ENCODE measurements at places on chromosomes 12 and 14.

DNA sequence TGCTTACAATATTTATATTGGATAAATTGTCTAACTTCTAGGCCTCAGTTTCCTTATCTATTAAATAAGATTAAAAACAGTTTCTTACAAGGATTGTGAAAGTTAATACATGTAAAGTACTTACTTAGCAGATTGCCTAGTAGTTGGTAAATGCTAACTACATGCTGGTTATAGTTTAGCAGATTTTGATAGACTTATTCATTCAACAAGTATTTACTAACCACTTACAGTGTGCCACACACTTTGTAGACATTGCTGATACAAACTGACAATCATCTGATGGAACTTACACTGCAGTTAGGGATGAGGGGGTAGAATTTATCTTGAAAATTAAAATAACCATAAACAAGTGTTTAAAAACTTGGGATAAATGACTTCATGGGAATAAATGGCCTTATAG is 50.4 kb downstream of the ARID2 start:
- H3K27ac ChIP-seq: no peak overlapping the region
- H3K4me1 ChIP-seq: no peaks in the 10 kb centered on the region
- H3K27me3 ChIP-seq: no peaks in the 10 kb centered on the region
- no peak for DNase-seq
- no peaks in the 10 kb centered on the region for H3K36me3 ChIP-seq

DNA sequence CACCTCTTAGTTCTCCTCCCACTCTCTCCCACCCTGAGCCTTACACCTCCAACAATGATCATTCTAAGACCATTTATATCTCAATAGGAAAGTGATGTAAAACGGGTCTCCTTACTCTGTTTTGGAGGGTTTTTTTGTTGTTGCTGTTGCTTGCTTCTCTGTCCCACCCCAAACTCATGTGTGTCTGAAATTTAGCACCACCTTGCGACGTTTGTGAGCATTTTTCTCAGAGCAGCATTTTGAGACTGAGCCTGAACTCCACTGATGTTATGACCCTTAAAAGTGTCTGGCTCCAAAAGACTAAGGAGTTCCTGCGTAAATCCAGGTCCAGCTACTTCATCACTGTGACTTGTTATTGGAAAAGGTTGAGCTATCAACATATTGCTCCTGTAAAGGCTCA is 155.0 kb downstream of the DAD1 start:
- no peak overlapping the region for H3K27ac ChIP-seq
- H3K27me3 ChIP-seq: no peaks in the 10 kb centered on the region
- H3K4me3 ChIP-seq: no peak overlapping the region
- no peaks in the 10 kb centered on the region for H3K4me1 ChIP-seq
- DNase-seq: no peak

GRCh38 chr12:105382771-105383622 is 52.5 kb downstream of the C12orf75 start:
- H3K27ac ChIP-seq: no peak overlapping the region
- H3K4me3 ChIP-seq: no peak overlapping the region
- H3K4me1 ChIP-seq: no peaks in the 10 kb centered on the region
- H3K36me3 ChIP-seq: no peaks in the 10 kb centered on the region
- no peaks in the 10 kb centered on the region for H3K27me3 ChIP-seq

GRCh38 chr14:96053600-96054381 is 14.6 kb downstream of the C14orf132 start:
- no peak overlapping the region for H3K4me3 ChIP-seq
- H3K27ac ChIP-seq: no peak overlapping the region
- DNase-seq: no peak

DNA sequence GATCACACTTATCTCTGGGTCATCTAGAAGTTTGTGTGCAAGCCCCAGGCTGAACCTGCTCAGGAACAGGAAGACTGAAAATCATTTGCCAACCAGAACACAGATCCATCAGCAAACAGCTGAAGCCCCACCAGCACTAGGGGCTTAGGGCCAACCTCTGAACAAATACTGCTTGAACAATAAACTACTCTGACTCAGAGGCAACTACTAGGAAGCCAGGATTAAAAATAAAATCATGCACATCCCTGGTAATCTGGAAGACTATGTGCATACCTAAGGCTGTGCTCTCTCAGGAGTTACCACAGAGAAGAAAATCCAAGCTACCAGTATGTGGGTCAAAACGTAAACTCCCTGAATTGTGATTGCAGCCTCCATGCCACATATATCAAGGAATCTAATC is 15.9 kb downstream of the GALNT8 start:
- no peaks in the 10 kb centered on the region for H3K36me3 ChIP-seq
- no peak overlapping the region for H3K27ac ChIP-seq
- no peaks in the 10 kb centered on the region for H3K4me1 ChIP-seq
- no peak overlapping the region for H3K4me3 ChIP-seq

DNA sequence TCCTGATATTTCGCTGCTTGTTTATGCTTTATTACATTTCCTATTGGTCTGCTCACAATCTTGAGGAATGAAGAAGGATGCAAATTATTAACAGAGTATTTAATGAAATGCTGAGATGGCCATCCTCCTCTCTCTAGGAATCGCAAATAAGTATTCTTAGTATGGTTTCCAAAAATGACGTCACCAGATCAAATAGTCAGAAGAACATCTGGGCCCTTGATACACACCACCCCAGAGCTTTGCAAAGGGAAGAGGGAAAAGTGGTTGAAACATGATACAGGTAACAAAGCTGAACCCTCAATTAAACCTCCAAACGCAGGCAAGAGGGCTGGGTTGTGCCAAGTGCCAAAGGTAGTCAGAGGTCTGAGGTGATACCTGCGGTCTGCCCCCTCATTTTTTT is 107.3 kb downstream of the BCL11B start:
- no peaks in the 10 kb centered on the region for H3K27me3 ChIP-seq
- H3K4me3 ChIP-seq: no peak overlapping the region
- DNase-seq: no peak
- peaks cover 24% of the 10 kb centered on the region for H3K36me3 ChIP-seq

DNA sequence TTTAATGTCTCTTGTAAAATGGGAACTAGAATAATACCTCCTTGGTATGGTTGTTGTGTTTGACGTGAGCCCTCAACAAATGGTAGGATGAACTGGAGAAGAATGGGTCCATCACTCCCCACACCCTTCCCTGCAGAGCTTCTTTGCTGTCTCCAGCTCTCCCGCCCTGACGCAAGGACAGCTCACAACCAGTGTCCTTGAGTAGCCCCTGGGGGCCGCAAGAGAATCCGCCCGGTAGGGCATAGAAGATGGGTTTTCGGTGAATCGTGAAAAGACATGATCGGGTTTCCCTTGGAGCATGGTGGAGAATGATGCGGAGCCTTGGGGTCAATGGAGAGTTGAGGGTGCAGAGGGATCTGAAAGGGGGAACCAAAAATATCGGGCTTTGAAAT is 6.1 kb upstream of the PAX9 start:
- peaks cover 9% of the 10 kb centered on the region for H3K36me3 ChIP-seq
- no peak overlapping the region for H3K4me3 ChIP-seq
- H3K27me3 ChIP-seq: peaks cover 88% of the 10 kb centered on the region
- no peak for DNase-seq

DNA sequence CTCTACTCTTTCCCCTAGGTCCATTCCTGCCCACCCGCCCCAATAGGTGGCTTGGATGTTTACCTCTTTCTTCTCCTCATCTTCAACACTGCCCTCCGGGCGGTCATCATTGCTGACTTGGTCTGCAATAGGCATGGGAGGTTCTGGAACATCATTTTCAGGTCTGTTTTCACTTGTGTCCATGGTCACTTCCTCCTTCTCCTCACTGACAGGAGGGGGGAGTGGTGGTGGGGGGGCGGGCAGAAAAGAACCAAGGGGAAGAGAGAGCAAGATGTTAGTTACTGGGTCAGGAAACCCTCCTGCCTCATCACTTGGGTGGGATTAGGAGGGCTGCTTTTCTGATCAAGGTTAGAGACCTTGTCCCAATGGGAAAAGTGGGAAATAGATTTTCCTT is 12.1 kb upstream of the CDH24 start:
- H3K27me3 ChIP-seq: no peaks in the 10 kb centered on the region
- peaks cover 60% of the 10 kb centered on the region for H3K36me3 ChIP-seq
- peaks cover 37% of the 10 kb centered on the region for H3K4me1 ChIP-seq
- no peak overlapping the region for H3K4me3 ChIP-seq
- H3K27ac ChIP-seq: no peak overlapping the region
- no peak for DNase-seq

GRCh38 chr12:27966870-27967269 is 5.7 kb downstream of the PTHLH start:
- H3K36me3 ChIP-seq: no peaks in the 10 kb centered on the region
- H3K27me3 ChIP-seq: peaks cover 68% of the 10 kb centered on the region
- DNase-seq: no peak
- H3K4me1 ChIP-seq: peaks cover 18% of the 10 kb centered on the region

GRCh38 chr12:100913872-100914592 is 119.5 kb downstream of the ANO4 start:
- no peak overlapping the region for H3K4me3 ChIP-seq
- no peak overlapping the region for H3K27ac ChIP-seq
- no peak for DNase-seq
